Activated CD8-positive, alpha-beta memory T cell treated with anti-CD3 and anti-CD28 coated beads, Interleukin-2, amount 10 ng/mL, durations not matched to agents 7 days and 5 days (primary cell): ENCODE measurements at places on chromosomes 12 and 14.

- no peaks in the 10 kb centered on the region for H3K4me1 ChIP-seq
- no peak overlapping the region for H3K27ac ChIP-seq
- H3K4me3 ChIP-seq: no peak overlapping the region
- no peaks in the 10 kb centered on the region for H3K27me3 ChIP-seq
- H3K36me3 ChIP-seq: no peaks in the 10 kb centered on the region
These were observed 64.9 kb upstream of the STRN3 start for GRCh38 chr14:31090883-31091764.

- H3K27ac ChIP-seq: no peak within 1 kb of the TSS
- H3K36me3 ChIP-seq: no peaks in the 10 kb centered on the region
- H3K27me3 ChIP-seq: peaks cover 53% of the 10 kb centered on the region
- DNase-seq: peak; percentile 73
These were observed at the start of gene VASH1 for GRCh38 chr14:76761136-76761959. Gene VASH1 (plus strand): TSS chr14:76761468. CDS start chr14:76762822, 1,354 bp downstream.

DNA sequence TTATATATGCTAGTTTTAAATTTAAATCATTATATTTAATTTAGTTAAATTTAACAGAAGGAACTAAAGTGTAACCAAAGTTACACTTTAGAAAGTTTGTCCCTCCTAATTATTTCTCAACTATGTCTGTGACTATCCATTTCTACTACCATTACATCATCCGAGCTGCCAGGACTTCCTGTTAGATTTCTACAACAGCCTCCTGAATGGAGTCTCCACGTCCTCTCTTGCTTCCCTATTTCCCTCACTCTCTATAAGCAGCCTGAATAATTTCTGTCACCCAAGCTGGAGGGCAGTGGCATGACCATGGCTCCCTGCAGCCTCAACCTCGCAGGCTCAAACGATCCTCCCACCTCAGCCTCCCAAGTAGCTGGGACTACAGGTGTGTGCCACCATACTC, 84.1 kb downstream of the TTC7B start:
- no peak overlapping the region for H3K27ac ChIP-seq
- H3K4me1 ChIP-seq: no peaks in the 10 kb centered on the region
- no peak overlapping the region for H3K4me3 ChIP-seq
- no peak for DNase-seq
- no peaks in the 10 kb centered on the region for H3K36me3 ChIP-seq
- peaks cover 4% of the 10 kb centered on the region for H3K27me3 ChIP-seq

GRCh38 chr14:34222122-34222521, 239.9 kb downstream of the SPTSSA start:
- H3K4me1 ChIP-seq: peaks cover 6% of the 10 kb centered on the region
- no peak overlapping the region for H3K27ac ChIP-seq
- DNase-seq: no peak
- H3K27me3 ChIP-seq: peaks cover 17% of the 10 kb centered on the region

- H3K27ac ChIP-seq: no peak overlapping the region
- H3K36me3 ChIP-seq: peaks cover 6% of the 10 kb centered on the region
- H3K4me3 ChIP-seq: no peak overlapping the region
- no peaks in the 10 kb centered on the region for H3K27me3 ChIP-seq
- no peak for DNase-seq
- H3K4me1 ChIP-seq: no peaks in the 10 kb centered on the region
These were observed 12.8 kb upstream of the ATP2B1 start for GRCh38 chr12:89721291-89721987.

- no peaks in the 10 kb centered on the region for H3K4me1 ChIP-seq
- no peak overlapping the region for H3K27ac ChIP-seq
- no peak for DNase-seq
- H3K36me3 ChIP-seq: no peaks in the 10 kb centered on the region
- no peaks in the 10 kb centered on the region for H3K27me3 ChIP-seq
These were observed 11.3 kb downstream of the ACACB start for GRCh38 chr12:109127533-109128242.

GRCh38 chr12:108228746-108229145, 99.7 kb downstream of the WSCD2 start:
- no peak overlapping the region for H3K27ac ChIP-seq
- no peak for DNase-seq
- no peaks in the 10 kb centered on the region for H3K4me1 ChIP-seq
- H3K36me3 ChIP-seq: no peaks in the 10 kb centered on the region
- H3K4me3 ChIP-seq: no peak overlapping the region

DNA sequence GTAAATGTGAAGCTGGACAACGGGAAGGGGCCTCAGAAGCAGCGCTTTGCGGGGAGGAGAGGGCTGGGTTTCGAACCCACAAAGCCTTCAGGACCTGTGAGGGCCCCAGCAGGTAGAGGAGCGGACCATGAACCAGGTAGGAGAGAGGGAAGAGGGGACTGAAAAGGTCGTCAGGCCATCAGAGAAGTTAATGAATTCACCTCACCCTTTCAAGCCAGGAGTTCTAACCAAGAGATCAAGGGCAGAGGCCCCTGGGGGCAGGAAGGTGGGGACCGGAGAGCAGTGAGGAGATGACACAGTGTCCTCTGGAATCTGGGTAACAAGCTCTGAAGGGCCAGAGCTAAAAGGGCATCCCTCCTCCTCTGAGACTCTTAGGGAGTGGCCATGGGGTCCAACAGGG, 19.4 kb downstream of the SERPINA1 start:
- no peaks in the 10 kb centered on the region for H3K27me3 ChIP-seq
- H3K4me3 ChIP-seq: no peak overlapping the region
- no peak for DNase-seq

- H3K4me1 ChIP-seq: no peaks in the 10 kb centered on the region
- no peaks in the 10 kb centered on the region for H3K36me3 ChIP-seq
- H3K27me3 ChIP-seq: peaks cover 54% of the 10 kb centered on the region
- H3K4me3 ChIP-seq: no peak overlapping the region
- DNase-seq: no peak
These were observed 100.0 kb downstream of the PRIMA1 start for GRCh38 chr14:93688239-93688666.

GRCh38 chr12:120140603-120141002, 24.1 kb upstream of the RAB35 start:
- no peak overlapping the region for H3K4me3 ChIP-seq
- no peaks in the 10 kb centered on the region for H3K27me3 ChIP-seq
- H3K27ac ChIP-seq: no peak overlapping the region
- DNase-seq: no peak

DNA sequence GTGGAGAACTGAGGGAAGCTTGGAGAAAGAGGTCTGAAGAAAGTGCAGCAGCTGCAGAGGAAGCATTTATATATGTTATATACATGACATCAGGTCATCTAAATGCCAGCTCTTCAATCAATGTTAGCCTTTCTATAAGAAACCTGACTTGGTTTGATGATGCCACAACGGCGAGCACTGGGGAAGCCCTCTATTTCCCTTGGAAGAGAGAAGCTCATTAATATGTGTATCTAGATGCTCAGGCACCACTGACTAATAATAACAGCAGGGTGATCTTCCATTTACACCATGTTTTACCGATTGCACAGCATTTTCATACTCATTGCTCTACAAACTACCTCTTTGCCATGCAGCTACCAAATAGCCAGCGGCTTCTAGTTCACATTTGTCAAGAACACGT, 811 bp downstream of the ACYP1 start:
- H3K36me3 ChIP-seq: peaks cover 26% of the 10 kb centered on the region
- peak overlapping the region; percentile 98 for H3K27ac ChIP-seq
- DNase-seq: no peak
- H3K27me3 ChIP-seq: no peaks in the 10 kb centered on the region
- H3K4me1 ChIP-seq: peaks cover 46% of the 10 kb centered on the region

DNA sequence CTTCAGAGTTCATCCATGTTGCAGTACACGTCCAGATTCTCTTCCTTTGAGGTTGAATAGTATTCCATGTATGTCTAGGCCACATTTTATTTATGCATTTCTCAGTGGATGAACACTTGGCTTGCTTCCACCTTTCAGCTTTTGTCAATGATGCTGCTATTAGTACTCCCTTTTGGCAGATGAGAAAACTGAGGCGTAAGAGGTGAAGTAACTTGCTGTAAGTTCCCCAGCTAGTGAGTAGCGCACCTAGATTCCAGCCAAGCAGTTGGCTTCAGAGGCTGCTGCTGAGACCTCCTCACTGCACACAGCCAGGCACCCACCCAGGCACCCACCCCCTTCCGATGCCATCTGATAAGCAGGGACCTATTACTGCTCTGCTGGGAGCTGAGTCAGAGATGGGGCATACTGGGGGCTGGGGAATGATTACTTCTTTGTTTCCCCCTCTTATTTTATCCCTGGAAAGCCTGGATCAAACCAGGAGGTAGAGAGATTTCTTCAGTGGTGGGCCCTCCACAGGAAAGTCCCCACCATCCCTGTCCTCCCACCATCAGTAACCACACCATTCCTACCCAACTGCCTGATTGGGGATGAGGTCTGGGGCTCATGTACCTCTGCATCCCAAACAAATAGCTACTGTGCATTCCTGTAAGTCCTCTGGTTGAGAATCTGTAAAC, 234.6 kb downstream of the PCNX1 start:
- H3K27ac ChIP-seq: peak overlapping the region; percentile 96
- H3K4me1 ChIP-seq: peaks cover 46% of the 10 kb centered on the region
- H3K27me3 ChIP-seq: no peaks in the 10 kb centered on the region
- peak; percentile 48 for DNase-seq
- H3K36me3 ChIP-seq: peaks cover 11% of the 10 kb centered on the region

- no peaks in the 10 kb centered on the region for H3K36me3 ChIP-seq
- H3K4me1 ChIP-seq: no peaks in the 10 kb centered on the region
- no peak for DNase-seq
- no peak overlapping the region for H3K27ac ChIP-seq
These were observed 21.1 kb downstream of the RASSF8 start for GRCh38 chr12:25979563-25979962.

DNA sequence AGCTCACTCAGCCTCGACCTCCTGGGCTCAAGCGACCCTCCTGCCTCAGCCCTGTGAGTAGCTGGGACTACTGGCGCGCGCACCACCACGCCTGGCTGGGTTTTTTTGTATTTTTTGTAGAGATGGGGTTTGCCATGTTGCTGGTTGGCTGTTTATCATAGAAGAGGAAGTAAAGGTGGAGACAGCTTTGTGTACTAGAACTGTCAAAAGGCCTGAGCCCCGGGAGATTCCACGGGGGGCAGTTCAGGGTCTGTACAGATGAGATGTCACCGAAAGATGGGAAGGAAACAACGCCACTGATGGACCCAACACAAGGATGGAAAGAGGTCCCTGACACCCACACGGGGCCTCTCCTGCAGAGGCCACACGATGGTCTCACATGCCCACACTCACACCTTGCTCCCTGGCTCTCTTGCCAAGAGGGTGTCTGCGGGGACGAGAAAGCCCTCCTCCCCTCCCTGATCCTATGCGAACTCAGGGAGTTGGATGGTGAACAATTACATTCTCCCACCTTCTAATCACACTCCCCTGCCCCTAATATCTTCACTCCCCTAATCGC, 66.6 kb downstream of the KDM2B start:
- H3K4me1 ChIP-seq: peaks cover 5% of the 10 kb centered on the region
- H3K4me3 ChIP-seq: no peak overlapping the region
- H3K27ac ChIP-seq: peak overlapping the region; percentile 49
- no peak for DNase-seq
- H3K27me3 ChIP-seq: no peaks in the 10 kb centered on the region

DNA sequence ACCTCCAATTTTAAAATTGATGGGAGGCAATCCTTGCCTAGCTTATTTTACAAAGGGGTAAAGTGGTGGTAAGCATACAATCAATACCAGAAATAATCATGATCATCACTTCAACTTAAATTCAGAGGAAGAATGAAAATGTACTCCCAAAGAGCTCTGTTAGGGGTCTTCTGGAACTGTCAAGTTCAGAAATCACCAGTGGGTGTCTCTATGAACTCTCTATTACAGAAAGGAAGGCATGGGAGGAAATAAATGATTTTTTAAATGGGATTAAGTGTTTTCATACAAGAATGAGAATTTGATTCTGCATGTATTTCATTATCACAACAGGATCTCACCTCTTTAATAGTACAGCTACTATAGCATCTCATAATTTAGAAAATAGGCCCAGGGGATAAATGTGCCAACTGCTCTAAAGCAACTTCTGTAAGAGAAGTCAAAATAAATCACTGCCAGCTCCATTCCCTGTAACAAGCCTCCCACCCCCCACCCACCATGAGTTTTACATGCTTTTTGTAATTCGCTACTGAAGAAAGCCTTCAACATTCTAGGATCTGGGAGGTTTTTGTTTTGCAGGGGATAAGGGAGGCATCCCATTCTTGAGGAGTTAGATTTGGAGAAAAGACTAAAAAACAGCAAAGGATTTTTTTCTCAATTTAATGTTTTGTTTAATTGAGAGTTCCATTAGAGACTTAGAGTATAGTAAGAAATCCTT, 9.7 kb downstream of the DCP1B start:
- no peak overlapping the region for H3K4me3 ChIP-seq
- DNase-seq: no peak
- peaks cover 42% of the 10 kb centered on the region for H3K36me3 ChIP-seq
- no peaks in the 10 kb centered on the region for H3K27me3 ChIP-seq
- H3K27ac ChIP-seq: peak overlapping the region; percentile 76

- DNase-seq: no peak
- H3K4me3 ChIP-seq: no peak overlapping the region
- H3K36me3 ChIP-seq: no peaks in the 10 kb centered on the region
- no peak overlapping the region for H3K27ac ChIP-seq
- no peaks in the 10 kb centered on the region for H3K27me3 ChIP-seq
These were observed 7.8 kb upstream of the LUM start for GRCh38 chr12:91119089-91119488.

DNA sequence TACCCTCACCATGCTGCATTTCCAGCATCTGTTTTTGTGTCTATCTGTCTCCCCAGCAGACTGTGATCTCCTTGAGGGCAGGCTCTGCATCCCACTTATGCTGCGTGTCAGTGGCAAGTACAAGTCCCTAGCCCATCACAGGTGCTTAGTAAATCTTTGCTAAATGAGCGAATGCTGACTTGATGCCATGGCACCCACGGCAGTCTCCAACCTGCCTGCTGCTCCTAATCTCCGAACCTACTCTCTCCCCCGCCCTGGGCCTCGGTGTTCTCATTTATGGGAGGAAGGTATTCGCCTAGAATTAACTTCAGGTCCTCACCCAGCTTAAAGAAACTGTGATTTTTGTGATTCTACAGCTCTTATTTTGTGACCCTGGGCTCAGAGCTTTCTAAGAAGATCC, 109.9 kb downstream of the PRMT8 start:
- no peaks in the 10 kb centered on the region for H3K36me3 ChIP-seq
- DNase-seq: no peak
- no peak overlapping the region for H3K27ac ChIP-seq
- no peaks in the 10 kb centered on the region for H3K4me1 ChIP-seq

GRCh38 chr12:132222808-132223173, 78.5 kb downstream of the NOC4L start:
- peaks cover 4% of the 10 kb centered on the region for H3K4me1 ChIP-seq
- DNase-seq: no peak
- H3K27me3 ChIP-seq: peaks cover 6% of the 10 kb centered on the region
- H3K36me3 ChIP-seq: no peaks in the 10 kb centered on the region
- H3K4me3 ChIP-seq: no peak overlapping the region

GRCh38 chr12:108609537-108610335, 11.9 kb upstream of the TMEM119 start:
- H3K4me3 ChIP-seq: no peak overlapping the region
- H3K36me3 ChIP-seq: no peaks in the 10 kb centered on the region
- no peak overlapping the region for H3K27ac ChIP-seq
- DNase-seq: no peak
